ENCODE measurements at places on chromosomes 2 and 18. TPM values are rescaled to one million over a fixed set of nuclear protein-coding genes. Genes with fewer than 3 reads are reported as not detected.

Gene FOXI3
- not detected for total RNA-seq

Gene CAPG
- 53.7 TPM for total RNA-seq

DNA sequence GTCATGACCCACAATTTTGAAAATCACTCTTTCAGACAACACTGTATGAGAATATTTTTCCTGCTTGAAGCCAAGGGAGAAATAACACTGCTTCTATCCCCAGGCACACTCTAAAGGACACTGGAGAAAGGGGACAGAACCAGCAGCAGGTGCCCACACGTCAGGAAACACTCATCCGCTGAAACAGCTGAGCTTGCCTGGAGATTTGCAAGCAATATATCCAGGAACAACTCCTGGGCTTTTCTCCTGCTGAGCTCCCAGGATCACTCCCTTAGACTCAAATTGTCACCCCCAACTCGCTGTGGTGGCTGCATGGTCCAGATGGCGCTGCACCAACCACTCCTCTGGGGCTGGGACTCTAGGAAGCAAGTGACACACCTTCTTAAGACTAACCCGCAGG, 186.7 kb downstream of the ARL4C start:
- peak; percentile 58 for DNase-seq

- no peak for DNase-seq
Observed at GRCh38 chr2:120398996-120399888, 53.3 kb downstream of the INHBB start.

- DNase-seq: no peak
Observed at GRCh38 chr18:45237343-45238098, 377.8 kb upstream of the SLC14A2 start.

DNA sequence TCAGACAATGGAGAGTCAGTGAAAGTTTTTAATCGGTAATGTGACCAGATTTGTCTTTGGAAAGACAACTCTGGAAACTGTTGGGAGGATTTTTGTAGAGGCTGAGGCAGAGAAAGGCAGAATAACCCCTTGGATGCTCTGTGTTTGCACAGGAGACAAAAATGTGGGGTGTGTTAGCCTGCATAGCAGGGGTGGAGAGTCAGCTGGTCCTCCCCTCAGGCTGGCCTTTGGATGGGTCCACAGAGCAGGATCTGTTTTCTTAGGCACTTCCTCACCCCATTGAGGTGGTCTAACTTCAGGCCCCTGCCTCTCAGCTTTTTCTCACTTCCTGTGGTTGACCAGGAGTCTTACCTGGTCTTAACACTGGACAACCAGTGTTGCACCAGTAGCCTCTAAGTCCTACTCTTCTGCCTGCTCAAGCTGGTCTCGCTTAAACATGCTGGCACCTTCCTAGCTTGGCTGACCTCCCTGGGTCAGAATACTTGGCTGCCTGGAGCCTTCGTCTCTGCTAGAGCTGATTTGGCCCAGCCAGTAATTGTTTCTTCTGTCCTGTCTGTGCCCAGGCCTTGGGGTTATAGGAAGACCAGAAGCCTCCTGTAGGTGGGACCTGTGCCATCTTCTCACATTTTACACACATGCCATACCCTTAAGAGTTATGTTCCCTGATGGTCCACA, 259.8 kb upstream of the RASGRP3 start:
- DNase-seq: no peak

DNA sequence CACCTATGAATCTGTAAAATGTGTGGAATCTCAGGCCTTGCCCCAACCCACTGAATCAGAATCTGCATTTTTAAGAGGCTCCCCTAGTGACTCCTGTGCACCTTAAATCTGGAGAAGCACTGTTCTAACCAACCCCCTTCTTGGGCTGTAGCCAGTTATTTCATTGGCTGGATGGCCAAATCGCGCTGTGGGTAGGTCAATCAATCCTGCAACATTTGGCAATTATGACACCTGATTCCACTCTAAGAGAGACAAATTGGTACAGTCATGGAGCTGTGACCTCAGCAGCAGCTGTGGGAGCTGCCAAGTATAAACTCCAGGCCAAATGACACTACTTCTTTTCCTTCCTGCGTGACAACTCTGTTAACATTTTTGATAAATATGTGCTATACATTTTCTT, 208.7 kb downstream of the CLIP4 start:
- peak; percentile 78 for DNase-seq

Gene CCDC85A
- 2.1 TPM for total RNA-seq

Gene TRABD2A
- total RNA-seq: 0.73 TPM

- no peak for DNase-seq
Observed at GRCh38 chr2:38093527-38094165, 17.7 kb upstream of the CYP1B1 start.

- no peak for DNase-seq
Observed at GRCh38 chr2:215601990-215602721, 166.3 kb upstream of the FN1 start.

Gene RPE
- total RNA-seq: 63.0 TPM

GRCh38 chr2:46973673-46974072, 58.1 kb upstream of the MCFD2 start:
- no peak for DNase-seq

GRCh38 chr2:155895016-155895415, 437.5 kb downstream of the NR4A2 start:
- no peak for DNase-seq

DNA sequence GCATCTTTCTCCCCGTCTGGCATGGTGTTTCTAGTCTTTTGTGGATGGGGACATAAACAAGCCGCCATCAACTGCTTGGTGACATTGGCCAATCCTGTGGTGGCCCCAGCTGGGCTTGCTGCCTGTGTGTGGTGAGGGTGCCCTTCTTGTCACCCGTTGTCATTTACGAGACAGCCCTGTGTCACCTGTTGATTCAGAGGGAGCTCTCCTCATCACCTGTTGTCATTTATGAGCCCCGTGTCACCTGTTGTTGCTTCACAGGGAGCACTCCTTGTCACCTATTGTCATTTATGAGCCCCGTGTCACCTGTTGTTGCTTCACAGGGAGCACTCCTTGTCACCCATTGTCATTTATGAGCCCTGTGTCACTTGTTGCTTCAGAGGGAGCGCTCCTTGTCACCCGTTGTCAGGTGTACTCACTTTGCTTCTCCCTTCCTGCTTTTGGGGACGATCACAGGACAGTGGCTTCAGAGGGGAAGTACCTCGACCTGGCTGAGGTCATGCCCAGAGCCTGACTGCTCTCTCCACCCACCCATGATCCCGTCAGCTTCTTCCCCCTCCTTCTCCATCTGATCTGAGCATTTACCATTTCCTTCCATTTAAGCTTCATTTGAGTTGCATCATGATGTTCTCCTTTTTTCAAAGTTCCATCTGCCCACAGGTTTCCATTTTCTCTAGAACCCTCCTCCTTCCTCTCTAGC, 29.1 kb downstream of the HPCAL1 start:
- peak; percentile 59 for DNase-seq

- no peak for DNase-seq
Observed at GRCh38 chr18:53790786-53791185, 433.7 kb downstream of the MBD2 start.

Gene OXER1
- total RNA-seq: 0.32 TPM

DNA sequence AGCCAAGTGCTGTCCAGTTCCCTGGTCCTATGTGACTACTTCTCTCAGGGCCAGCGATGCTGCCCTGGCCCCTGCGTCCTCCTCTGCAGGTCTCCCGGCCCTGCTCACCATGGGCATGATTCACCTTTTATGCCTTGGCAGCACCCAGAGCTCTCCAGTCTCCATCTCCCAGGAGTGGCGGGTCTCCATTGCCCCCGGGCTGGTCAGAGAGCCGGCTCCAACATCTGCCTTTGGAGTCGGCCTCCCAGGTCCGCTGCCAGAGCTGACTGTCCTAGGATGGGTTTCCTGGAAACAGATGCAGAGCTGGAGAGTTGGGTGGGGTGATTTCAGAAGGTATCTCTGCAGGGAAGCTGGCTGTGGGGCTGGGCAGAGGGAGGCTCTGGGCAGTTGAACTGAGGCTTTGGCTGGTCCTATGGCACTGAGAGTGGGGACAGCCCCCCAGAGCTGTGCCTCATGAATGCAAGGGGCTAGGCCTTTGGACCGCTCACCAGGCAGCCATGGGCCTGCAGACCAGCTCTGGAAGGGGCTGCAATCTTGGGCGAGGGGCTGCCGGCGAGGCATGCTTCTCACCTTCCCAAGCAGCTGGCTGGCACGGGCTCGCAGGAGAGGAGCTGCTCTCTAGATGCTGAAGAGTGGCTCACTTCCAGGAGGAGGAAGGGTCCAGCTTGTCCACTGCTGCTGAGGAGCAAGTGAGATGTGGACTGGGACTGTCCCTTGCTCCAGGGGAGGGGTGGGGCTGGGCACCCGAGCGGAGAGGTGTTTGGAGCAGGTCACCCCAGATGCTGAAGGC, 59.8 kb upstream of the HS6ST1 start:
- no peak for DNase-seq

DNA sequence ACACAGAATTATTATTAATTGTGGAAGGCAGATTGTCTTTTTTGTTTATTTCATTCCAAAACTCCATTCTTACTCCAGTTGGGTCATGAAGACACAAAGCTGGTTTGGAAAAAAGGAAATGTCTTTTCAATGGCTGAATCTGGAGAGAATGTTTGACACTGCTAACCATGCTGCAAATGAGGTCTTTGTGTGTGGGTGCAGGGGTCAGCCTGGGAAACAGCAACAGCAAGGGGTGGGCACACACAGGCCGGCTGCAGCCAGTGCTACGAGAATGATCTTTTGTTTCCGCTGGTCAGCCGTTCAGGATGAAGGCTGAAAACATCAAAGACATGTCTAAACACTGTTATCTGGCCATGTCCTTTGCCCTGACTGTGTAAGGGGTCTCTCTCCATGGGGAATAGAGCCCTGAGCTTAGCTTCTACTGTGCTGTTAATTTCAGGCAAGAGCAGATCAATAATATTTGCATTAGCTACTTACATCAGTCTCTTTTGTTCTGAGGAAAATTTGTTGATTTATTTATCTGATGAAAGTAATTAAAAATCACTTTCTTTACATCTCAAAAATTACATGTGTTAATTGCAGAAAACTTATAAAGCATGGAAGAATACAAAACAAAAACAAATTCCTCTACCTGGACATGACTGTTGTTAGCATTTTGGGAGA, 33.3 kb upstream of the E2F6 start:
- peak; percentile 26 for DNase-seq

Gene INPP4A
- 21.7 TPM for total RNA-seq

DNA sequence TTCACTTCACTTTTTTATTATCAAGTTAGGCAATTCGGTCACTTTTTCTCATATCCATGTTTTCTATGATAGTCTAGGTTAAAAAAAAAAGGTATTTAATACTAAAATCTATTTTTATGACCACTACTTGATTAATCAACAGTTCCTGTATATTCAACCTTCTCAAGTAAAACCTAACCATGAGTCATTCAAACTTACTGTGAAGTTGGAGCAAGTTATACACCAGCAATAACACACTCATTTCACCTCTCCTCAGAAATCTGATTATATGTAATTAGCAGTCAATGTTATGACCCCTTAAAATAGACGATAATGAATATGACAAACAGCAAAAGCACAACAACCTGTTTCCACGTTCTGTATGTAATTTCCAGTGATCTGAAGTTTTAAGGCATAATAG, 35.0 kb upstream of the ADAM17 start:
- DNase-seq: no peak

DNA sequence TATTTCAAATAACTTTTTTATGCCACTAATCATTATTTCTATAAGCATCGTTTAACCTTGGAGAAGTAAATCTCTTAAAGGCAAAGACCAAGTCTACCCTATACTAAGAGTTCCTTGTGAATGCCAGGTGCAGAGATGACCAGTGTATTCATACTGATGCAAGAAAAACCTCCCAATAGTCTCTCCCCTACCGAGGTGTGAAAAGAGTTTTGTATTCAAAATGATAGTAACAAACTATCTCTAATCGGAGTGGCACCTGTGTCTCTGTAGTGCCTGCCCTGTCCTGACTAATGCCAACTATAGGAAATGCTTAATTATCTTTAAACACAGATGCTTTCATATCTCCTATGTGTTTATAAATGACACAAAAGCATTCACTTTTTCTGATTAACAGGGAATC, 798.5 kb downstream of the TRIB2 start:
- DNase-seq: no peak

- no peak for DNase-seq
Observed at GRCh38 chr18:1475867-1476266, 571.2 kb downstream of the ADCYAP1 start.
